Left ventricle myocardium inferior (tissue), 1 donor: ENCODE measurements at places on chromosomes 5 and 9. TPM values are rescaled to one million over a fixed set of nuclear protein-coding genes. Genes with fewer than 3 reads are reported as not detected.
A peak's percentile ranks its signal among the peaks of the same experiment; 100 is the strongest.

DNA sequence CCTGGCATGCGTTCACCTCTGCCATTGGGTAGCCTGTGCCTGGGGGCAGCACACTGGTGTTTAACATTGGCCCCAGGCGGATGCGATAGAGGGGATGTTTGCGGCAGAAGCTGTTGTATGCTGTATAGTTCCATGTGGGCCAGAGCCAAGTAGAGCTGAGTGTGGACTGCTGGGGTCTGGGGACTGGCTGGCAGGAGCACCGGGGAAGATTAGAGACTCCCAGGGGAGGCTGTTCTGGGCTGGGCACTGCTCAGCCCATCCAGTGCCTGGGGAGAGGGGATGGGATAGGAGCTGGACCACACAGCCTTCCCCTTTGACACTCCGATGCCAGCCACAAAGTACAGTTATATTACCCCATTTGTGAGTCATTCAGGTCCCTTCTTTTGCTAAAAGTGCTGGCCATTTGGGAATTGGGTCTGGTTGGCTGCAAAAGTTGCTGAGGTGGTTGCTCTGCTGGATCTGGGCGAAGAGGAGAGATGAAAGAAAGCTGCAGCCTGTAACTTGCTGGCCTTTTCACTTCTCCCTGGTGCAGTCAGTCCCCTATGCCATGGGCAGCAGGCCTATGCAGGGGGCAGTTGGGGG lies 73.8 kb downstream of the RGS3 start:
- peak overlapping the region; percentile 36 for H3K4me3 ChIP-seq
- no peaks in the 10 kb centered on the region for H3K27me3 ChIP-seq
- peak overlapping the region; percentile 94 for H3K27ac ChIP-seq
- peaks cover 34% of the 10 kb centered on the region for H3K36me3 ChIP-seq

DNA sequence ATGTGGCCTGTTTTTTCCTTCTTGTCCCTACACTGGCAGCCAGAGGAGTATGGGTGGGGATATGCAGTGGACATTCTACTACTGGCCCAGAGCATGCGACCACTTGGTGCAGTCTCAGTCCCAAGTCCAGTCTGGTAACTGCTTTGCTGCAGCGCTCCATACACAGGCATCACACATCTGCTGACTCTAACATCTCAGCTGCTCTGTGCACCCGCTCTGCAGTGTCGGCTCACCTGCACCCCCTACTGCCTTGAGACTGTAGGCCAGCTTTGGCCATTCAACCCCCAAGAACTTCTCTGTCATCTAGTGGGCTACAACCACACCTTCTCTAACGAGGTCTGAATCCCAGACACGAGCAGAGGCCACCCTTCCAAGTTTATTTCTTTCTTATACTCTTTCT lies 46.4 kb upstream of the SLCO6A1 start:
- H3K4me3 ChIP-seq, result no peak overlapping the region
- H3K36me3 ChIP-seq, result no peaks in the 10 kb centered on the region
- no peaks in the 10 kb centered on the region for H3K4me1 ChIP-seq
- no peak overlapping the region for H3K27ac ChIP-seq

GRCh38 chr5:158700231-158701006 lies 399.3 kb downstream of the EBF1 start:
- no peak for DNase-seq
- H3K4me1 ChIP-seq, result peaks cover 36% of the 10 kb centered on the region
- H3K27me3 ChIP-seq, result peaks cover 25% of the 10 kb centered on the region
- H3K4me3 ChIP-seq, result no peak overlapping the region

- H3K27me3 ChIP-seq, result peaks cover 69% of the 10 kb centered on the region
- no peak overlapping the region for H3K27ac ChIP-seq
- no peak for DNase-seq
These were observed 5.3 kb downstream of the SLC34A1 start for GRCh38 chr5:177389241-177390169.

GRCh38 chr5:119655061-119655460 lies 25.7 kb downstream of the FAM170A start:
- DNase-seq, result no peak
- no peaks in the 10 kb centered on the region for H3K27me3 ChIP-seq
- H3K4me1 ChIP-seq, result no peaks in the 10 kb centered on the region
- H3K4me3 ChIP-seq, result no peak overlapping the region
- no peaks in the 10 kb centered on the region for H3K36me3 ChIP-seq

DNA sequence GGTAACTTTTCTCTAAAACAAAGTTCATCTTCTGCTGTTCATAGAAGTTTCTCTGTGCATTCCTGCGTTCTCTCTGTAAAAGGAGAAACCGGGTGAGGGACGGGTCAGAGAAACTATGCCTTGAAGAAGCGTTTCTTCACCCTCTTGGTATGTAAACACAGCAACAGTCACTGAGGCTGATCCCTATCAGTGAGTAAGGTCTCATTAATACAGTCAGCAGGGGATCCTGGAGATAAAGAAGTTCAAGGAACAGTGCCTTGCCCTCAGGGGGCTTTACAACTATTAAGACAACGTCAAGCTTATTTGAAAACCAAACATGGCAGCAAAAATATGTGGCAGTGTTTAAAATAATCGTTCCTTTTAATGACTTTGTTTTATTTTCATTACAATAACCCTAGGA lies 202.9 kb upstream of the IL12B start:
- no peak for DNase-seq
- no peak overlapping the region for H3K27ac ChIP-seq
- H3K36me3 ChIP-seq, result no peaks in the 10 kb centered on the region

DNA sequence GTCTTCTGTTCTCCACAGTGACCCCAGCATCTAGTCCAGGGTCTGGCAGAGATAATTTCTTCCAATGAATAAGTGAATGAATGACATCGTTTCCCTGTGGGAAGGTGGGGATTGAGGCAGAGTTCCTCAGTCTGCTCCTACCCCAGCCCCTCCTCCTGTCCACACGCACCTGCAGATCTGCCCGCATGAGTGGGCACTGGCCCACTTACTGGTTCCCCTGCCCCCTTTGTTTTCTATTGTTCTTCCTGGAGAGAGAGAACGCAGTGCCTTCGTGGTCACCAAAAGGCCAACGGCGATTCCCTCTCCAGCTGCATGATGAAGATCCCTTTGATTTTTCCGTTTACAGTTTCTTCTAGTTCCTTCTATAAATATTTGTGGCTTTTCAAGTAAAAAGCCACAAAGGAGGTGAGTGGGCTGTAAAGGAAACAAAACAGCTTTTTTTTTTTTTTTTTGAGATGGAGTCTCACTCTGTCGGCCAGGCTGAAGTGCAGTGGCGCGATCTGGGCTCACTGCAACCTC lies 5.8 kb upstream of the FPGS start:
- H3K4me1 ChIP-seq, result peaks cover 37% of the 10 kb centered on the region
- no peak overlapping the region for H3K4me3 ChIP-seq
- H3K36me3 ChIP-seq, result peaks cover 10% of the 10 kb centered on the region
- H3K27me3 ChIP-seq, result no peaks in the 10 kb centered on the region
- peak overlapping the region; percentile 50 for H3K27ac ChIP-seq

The KIF12 gene
- total RNA-seq, result not detected

DNA sequence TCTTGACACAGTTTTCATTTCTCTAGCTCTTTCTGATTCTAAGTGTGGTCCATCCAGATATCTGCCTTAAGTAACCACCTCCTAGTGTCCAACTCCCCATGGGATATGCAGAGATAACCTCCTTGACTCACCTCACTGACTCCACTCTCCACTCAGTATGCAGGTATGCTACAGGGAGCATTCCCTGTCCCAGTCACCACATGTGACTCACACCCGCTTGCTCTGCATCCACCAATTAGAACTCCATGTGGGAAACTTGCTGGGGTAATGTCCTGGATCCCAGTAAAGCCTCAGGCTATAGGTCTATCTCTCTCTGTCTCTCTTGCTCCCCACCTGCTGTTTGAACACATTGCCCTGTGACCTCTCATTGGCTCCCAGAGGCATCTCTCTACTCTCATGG lies 563.9 kb downstream of the HTR1A start:
- no peak overlapping the region for H3K4me3 ChIP-seq
- H3K27me3 ChIP-seq, result peaks cover 10% of the 10 kb centered on the region
- H3K4me1 ChIP-seq, result no peaks in the 10 kb centered on the region

DNA sequence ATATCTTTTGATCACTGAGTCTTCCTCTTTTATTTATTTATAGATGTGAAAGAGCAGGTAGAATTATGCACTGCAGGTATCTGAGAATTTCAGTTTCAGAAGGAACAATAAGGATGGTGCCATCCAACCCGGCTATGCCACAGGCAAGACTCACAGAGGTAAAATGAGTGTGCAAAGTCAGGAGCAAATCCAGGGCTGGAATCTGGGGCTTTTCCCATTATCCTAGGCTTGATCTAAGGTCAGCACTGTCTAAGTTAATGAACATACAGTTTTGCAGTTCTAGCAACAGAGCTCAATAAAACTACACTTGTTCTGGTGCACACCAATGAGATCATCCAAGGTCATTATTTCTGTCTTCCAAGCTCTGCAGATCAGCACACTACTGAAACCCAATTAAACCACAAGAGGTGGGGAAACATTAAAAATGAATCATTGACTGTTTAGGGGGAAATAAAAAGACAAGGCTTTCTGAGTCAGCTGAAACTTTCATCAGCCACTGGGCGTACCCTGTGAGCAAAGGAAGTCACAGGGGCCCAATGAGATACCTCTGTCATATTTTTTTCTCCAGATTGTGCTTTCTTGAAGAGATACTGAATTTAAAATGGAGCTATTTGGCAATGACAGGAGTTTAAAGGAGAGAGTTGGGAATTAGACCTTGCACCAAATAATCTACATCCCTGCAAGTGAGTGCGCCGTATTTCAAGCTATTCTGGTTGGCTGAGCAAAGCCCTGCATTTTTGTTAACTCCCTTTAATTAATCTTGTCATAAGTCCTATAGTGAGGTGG lies 662.2 kb upstream of the ZNF608 start:
- H3K4me3 ChIP-seq, result no peak overlapping the region
- H3K27me3 ChIP-seq, result no peaks in the 10 kb centered on the region
- no peaks in the 10 kb centered on the region for H3K36me3 ChIP-seq
- no peak overlapping the region for H3K27ac ChIP-seq

GRCh38 chr5:100803397-100803796 lies 99.7 kb downstream of the ST8SIA4 start:
- no peak overlapping the region for H3K4me3 ChIP-seq
- no peak overlapping the region for H3K27ac ChIP-seq
- H3K27me3 ChIP-seq, result no peaks in the 10 kb centered on the region
- no peaks in the 10 kb centered on the region for H3K36me3 ChIP-seq
- DNase-seq, result no peak

DNA sequence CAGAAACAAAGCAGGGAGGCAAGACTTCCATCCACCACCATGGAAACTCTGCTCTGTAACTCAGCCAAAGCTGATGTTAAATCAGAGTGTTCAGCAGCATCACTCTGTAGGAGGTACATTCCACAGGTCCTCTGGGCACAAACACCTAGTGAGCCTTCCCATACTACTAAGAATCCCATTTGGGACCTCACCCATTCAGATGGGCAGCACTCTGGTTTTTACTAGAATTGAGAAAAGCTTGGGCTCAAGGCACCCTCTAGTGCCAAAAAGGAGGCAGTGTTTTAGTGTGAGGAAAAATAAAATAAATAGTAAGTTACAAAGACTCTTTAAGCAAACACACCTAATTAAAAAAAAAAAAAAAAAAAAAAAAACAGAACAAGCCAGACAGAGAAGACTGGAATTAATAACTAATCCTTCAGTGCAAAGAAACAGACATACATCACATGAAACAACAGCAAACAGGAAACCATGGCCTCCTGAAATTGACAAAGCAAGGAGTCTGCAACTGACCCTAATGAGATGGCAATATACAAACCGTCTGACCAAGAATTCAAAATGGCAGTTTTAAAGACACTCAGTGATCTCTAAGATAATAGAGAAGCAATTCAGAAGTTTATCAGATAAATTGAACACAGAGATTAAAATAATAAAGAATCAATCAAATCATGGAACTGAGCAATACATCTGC lies 159.5 kb downstream of the GNA14 start:
- no peak for DNase-seq
- no peaks in the 10 kb centered on the region for H3K36me3 ChIP-seq
- no peaks in the 10 kb centered on the region for H3K27me3 ChIP-seq
- no peaks in the 10 kb centered on the region for H3K4me1 ChIP-seq
- no peak overlapping the region for H3K4me3 ChIP-seq

DNA sequence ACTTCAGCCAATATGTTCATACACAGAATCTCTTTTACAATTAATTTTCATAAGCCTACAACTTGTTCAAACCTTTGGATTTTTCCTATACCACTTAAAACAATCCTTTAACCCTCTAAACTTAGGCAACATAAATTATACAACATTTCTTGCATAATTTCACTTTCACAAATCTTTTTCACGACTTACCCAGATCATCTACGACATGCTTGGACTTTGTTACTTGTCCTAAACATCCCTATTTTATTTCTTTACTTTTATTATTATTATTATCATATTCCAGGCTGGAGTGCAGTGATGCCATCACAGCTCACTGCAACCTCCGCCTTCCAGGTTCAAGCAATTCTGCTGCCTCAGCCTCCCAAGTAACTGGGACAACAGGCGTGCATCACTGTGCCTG lies 68.0 kb downstream of the CACNA1B start:
- no peaks in the 10 kb centered on the region for H3K27me3 ChIP-seq
- DNase-seq, result no peak
- no peaks in the 10 kb centered on the region for H3K4me1 ChIP-seq
- no peak overlapping the region for H3K27ac ChIP-seq
- H3K4me3 ChIP-seq, result no peak overlapping the region
